ENCODE measurements at places on chromosomes 5 and 9. TPM values are rescaled to one million over a fixed set of nuclear protein-coding genes. Genes with fewer than 3 reads are reported as not detected.

The UNC5A gene
- not detected for total RNA-seq

The TPD52L3 gene
- total RNA-seq = not detected

The OLFML2A gene
- 1.7 TPM for total RNA-seq

The CDO1 gene
- total RNA-seq = 7.0 TPM

The GABRG2 gene
- not detected for total RNA-seq

The IFNA21 gene
- not detected for total RNA-seq

Measured in fibroblast of the aortic adventitia (primary cell).